ENCODE measurements at places on chromosomes 13 and 19. TPM values are rescaled to one million over a fixed set of nuclear protein-coding genes. Genes with fewer than 3 reads are reported as not detected.

Gene KRTDAP
- not detected for total RNA-seq

Gene SIGLEC14
- total RNA-seq: 2.2 TPM

Gene CDX2
- 199 TPM for total RNA-seq

Gene SHKBP1
- total RNA-seq: 60.2 TPM

DNA sequence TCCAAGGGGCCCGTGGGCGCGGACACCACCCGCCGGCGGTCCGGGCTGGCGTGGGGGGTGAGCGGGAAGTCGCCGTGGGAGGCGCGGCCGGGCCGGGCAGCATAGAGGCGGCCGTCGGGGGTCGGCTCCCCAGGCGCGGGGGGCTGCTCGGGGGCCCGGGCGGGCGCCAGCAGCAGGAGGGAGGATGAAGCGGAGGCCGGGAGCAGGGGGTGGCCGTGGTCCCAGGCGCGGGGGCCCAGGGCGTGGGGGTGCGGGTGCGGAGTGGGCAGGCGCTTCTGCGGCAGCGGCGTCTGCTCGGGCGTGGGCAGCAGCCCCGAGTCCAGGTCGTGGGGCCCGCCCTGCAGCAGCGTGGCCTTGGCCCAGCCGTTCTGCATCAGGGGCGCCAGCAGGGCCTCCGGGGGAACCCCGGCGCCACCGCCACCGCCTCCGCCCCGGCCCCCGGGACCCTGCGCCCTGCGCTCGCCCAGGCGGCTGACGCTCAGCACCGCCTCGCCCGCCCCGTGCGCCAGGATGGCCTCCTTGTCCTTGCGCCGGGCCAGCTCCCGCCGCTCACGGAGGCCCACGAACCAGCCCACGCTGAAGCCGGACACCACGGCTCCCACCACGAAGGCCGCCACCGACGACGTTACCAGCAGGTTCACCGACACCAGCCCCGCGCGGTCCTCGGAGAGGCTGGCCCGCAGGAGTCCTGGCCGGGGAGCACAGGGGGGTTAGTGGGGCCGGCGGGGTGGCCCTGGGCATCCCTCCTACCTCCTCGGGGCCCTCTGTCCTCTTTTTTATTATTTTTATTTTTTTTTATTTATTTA is 4.2 kb upstream of the LRG1 start:
- no peak overlapping the region for H3K4me3 ChIP-seq
- no peak for DNase-seq
- H3K27me3 ChIP-seq: peaks cover 4% of the 10 kb centered on the region
- H3K36me3 ChIP-seq: no peaks in the 10 kb centered on the region
- no peak overlapping the region for H3K27ac ChIP-seq

GRCh38 chr19:5914358-5914774 is 312 bp downstream of the CAPS start:
- H3K4me1 ChIP-seq: peaks cover 28% of the 10 kb centered on the region
- no peaks in the 10 kb centered on the region for H3K36me3 ChIP-seq
- no peaks in the 10 kb centered on the region for H3K27me3 ChIP-seq
- H3K27ac ChIP-seq: peak overlapping the region; percentile 42

DNA sequence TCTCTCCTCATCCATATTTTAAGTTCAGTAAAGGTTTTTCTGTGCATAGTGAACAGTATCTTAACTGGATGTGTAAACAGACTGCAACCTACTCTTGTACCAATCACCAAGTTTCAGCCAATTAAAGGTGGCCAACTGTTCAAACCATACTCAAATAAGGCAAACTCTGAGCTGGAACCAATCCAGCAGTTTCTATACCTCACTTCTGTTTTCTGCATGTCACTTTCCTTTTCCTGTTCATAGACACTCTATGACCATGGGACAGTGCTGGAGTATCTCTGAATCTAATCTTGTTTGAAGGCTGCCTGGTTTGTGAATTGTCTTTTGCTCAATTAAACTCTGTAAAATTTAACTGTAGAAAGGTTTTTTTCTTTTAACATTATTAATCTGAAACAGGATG is 470.3 kb upstream of the SLITRK6 start:
- DNase-seq: no peak
- no peaks in the 10 kb centered on the region for H3K4me1 ChIP-seq
- H3K4me3 ChIP-seq: no peak overlapping the region
- H3K27me3 ChIP-seq: no peaks in the 10 kb centered on the region

- H3K4me3 ChIP-seq: no peak overlapping the region
- no peaks in the 10 kb centered on the region for H3K36me3 ChIP-seq
- no peaks in the 10 kb centered on the region for H3K4me1 ChIP-seq
- H3K27ac ChIP-seq: no peak overlapping the region
- H3K27me3 ChIP-seq: no peaks in the 10 kb centered on the region
Observed at GRCh38 chr13:23811366-23812062, 77.7 kb downstream of the MIPEP start.

Measured in transverse colon (tissue), 4 donors.